Activated T-helper 2 cell treated with anti-CD3 and anti-CD28 coated beads, Interferon-gamma antibody, Interleukin-2, Interleukin-4, amounts not matched to agents 10 μg/mL and 5 μg/mL and 100 μg/mL, durations not matched to agents 14 hours and 24 hours and 36 hours (primary cell): ENCODE measurements at places on chromosomes 4 and X. TPM values are rescaled to one million over a fixed set of nuclear protein-coding genes. Genes with fewer than 3 reads are reported as not detected.

DNA sequence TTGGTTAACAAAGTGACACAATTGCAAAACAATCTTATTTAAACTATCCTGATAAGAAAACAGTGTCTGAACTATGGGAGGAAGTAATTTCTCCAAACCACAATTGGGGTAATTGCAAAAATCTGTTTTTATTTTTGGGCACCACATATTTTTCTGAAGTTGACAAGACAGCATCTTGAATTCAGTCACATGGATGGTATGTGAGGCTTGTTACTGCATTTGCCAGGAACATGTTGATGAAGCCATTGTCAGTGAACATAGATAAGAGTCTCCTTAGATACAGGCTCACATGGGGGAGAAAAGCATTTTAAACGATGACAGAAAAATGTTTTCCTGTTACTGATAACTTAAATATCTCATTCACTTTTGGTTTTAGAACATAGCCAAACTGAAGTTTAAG is 5.5 kb upstream of the USP53 start:
- H3K36me3 ChIP-seq = no peaks in the 10 kb centered on the region
- peaks cover 8% of the 10 kb centered on the region for H3K27me3 ChIP-seq
- no peak for DNase-seq
- peaks cover 26% of the 10 kb centered on the region for H3K4me1 ChIP-seq
- no peak overlapping the region for H3K4me3 ChIP-seq
- no peak overlapping the region for H3K27ac ChIP-seq

DNA sequence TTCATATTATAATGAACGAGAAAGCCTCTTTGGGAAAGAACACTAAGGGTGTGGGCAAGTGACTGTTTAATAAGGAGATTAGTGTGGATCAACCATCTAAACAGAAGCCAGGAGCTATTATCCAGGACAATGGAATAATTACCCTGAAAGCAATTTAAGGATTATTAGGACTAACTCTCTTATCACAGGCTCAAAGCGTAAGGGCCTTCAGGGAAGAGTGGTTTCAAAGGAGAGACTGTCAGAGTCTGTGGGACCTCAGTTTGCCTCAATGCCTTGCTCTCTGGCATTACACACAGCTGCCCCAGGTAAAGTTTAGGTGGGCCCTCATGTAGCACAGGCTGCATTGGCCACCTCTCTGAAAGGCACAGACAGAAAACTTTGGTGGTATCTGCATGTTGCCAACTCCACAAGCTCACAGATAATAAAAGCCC is 717.2 kb upstream of the ADGRL3 start:
- no peak overlapping the region for H3K27ac ChIP-seq
- no peaks in the 10 kb centered on the region for H3K36me3 ChIP-seq
- H3K27me3 ChIP-seq = no peaks in the 10 kb centered on the region
- DNase-seq = no peak
- no peaks in the 10 kb centered on the region for H3K4me1 ChIP-seq

GRCh38 chrX:9318213-9318612 is 146.6 kb upstream of the TBL1X start:
- no peak overlapping the region for H3K4me3 ChIP-seq
- H3K27me3 ChIP-seq = no peaks in the 10 kb centered on the region
- no peaks in the 10 kb centered on the region for H3K36me3 ChIP-seq
- DNase-seq = peak; percentile 24
- peaks cover 21% of the 10 kb centered on the region for H3K4me1 ChIP-seq
- H3K27ac ChIP-seq = no peak overlapping the region

DNA sequence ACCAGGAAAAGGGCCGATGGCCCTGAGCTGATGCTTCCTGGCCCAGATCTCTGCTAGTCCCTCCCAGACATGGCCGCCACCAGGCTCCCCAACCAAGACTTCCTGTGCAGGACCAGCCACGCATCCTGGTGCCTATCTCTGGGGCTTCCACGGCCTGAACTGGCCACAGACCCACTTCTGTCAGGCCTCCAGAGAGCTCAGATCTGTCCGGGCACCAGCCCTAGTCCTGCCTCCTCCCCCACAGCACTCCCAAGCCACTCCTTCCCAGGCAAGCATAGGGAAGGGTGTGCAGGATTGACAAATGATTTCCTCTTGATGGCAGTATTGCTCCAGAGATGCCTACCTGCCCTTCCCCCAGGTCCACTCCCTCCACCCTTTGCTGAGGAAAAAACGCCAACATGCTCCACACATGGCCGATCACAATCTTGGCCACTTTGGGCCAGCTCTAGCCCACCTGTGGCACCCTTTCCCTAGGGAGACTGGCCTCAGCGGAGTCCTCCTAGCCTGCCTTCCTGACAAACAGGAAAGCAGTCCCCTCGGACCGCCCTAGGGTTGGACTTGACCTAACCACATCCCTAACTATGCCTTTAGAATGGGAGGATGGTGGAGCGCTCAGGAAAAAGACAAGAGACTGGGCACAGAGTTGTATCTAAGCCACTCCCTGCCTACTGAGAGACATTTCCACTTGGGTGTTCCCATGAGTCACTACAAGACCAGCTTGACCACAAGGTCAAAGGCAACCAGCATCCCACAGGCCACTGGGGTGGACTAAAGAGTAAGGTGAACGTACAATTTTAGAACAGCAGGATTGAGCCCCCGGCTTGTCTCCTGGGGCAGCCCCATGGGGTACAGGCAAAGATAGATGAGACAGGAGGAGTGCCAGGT is 277.5 kb upstream of the AGTR2 start:
- H3K27ac ChIP-seq = no peak overlapping the region
- DNase-seq = no peak
- no peaks in the 10 kb centered on the region for H3K4me1 ChIP-seq
- H3K4me3 ChIP-seq = no peak overlapping the region
- no peaks in the 10 kb centered on the region for H3K36me3 ChIP-seq

DNA sequence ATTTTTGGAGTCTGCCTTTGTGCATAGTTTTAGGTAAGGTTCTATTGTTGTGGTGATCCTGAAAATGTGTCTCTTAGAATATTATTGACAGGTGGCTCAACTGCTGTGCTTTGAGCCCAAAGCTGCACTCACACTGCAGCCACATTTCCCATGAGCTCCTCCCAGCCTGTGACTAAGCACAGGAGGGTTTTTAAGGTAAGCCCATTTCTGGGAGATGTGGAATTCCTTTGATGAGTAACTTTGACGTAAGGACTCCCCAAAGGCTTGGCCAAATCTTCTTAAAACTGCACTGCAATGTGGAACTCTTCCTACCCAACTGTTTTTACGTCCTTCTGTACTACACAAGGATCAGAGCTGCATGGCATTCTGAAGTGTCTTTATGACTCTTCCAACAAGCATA is 20.0 kb upstream of the TMPRSS11A start:
- H3K36me3 ChIP-seq = no peaks in the 10 kb centered on the region
- no peak for DNase-seq
- no peaks in the 10 kb centered on the region for H3K4me1 ChIP-seq
- H3K27ac ChIP-seq = no peak overlapping the region
- no peak overlapping the region for H3K4me3 ChIP-seq
- peaks cover 5% of the 10 kb centered on the region for H3K27me3 ChIP-seq

DNA sequence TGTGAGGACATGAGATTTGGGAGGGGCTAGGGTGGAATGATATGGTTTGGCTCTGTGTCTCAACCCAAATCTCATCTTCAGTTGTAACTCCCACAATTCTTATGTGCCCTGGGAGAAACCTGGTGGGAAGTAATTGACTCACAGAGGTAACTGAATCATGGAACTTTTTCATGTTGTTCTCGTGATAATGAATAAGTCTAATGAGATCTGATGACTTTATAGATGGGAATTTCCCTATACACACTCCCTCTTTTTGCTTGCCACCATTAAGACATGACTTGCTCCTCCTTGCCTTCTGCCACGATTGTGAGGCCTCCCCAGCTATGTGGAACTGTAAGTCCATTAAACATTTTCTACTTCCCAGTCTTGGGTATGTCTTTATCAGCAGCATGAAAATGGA is 253.2 kb upstream of the GK2 start:
- DNase-seq = no peak
- no peaks in the 10 kb centered on the region for H3K36me3 ChIP-seq
- peaks cover 2% of the 10 kb centered on the region for H3K27me3 ChIP-seq
- H3K4me3 ChIP-seq = no peak overlapping the region

DNA sequence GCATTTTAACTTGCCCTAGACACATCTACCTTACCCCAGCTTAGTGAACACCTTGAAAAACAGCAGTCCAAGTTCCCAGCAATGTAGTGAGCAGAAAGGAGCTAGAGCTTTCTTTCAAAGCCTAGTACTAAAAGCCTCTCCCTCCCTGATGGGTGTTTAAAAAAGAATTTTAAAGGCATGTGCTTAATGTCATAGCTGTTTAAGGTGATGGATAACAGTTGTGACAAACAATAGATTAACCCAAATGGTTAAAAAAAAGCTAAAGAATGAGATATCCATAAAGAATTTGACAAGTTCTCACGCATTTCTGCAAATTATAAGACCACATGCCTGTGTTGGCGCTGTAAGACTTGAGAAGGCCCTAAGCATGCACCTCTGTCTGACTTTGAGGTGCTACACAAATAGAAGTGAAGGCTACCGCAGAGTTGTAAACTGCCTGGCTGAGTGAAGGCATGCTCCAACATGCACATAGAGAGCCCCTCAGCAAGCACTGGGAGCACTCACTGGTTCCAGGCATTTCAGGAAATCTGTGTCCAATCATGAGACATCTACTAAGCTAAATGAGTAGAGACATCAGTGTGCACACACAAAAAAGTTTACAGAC is 94.0 kb downstream of the PHF8 start:
- peaks cover 42% of the 10 kb centered on the region for H3K36me3 ChIP-seq
- H3K4me1 ChIP-seq = no peaks in the 10 kb centered on the region
- H3K4me3 ChIP-seq = no peak overlapping the region
- no peak for DNase-seq
- no peak overlapping the region for H3K27ac ChIP-seq

DNA sequence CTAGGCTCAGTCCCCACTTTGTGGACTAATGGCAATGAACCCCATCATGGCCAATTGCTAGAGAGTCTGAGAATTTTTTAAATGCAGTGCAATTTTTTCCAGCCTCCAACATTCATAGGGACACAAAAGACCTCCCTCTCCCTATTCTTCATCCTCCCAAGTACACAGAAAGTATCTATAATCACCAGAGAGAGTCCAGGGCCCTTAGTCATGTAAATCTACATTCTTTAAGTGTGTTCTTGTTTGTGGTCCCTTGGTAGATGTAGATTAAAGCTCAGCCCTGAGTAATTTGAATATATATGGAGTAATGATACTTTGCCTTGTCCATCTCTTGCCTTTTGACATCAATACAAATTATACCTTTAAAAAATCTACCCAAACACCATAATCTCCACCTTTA is 51.3 kb upstream of the ATXN3L start:
- H3K4me3 ChIP-seq = no peak overlapping the region
- H3K36me3 ChIP-seq = no peaks in the 10 kb centered on the region
- H3K4me1 ChIP-seq = peaks cover 14% of the 10 kb centered on the region
- H3K27me3 ChIP-seq = no peaks in the 10 kb centered on the region
- no peak for DNase-seq
- H3K27ac ChIP-seq = no peak overlapping the region

DNA sequence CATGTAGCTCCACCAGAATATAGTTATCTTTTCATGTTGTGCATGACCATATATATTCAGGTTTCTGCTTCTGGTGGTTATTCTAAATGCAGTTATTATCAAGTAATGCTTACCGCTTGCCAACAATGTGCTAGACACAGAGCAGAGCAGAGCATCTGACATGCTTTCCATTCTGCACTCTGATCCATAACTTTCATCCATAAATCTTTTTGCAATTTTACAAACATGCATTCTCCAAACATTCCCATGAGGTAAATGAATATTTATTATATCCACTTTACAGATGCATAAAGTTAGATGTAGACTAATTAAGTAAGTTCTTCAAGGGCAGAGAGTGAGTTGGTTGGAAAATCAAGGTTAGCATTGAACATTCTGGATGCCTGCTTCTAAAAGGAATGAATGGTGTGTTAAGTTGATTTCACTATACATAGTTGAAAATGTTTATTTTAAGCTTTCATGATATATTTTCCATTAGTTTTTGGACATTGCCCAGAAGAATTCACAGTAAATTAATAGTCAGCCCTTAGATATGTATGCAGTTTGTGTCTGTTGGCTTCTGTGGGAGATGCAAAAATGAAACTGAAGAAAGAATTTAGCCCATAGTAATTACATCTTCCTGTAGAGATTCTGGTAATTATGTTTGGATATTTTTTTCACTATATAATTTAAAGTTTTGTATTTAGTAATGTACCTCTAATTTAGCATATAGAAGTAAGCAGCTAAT is 867.8 kb downstream of the CCSER1 start:
- H3K27ac ChIP-seq = no peak overlapping the region
- H3K27me3 ChIP-seq = no peaks in the 10 kb centered on the region
- H3K36me3 ChIP-seq = no peaks in the 10 kb centered on the region
- H3K4me3 ChIP-seq = no peak overlapping the region

DNA sequence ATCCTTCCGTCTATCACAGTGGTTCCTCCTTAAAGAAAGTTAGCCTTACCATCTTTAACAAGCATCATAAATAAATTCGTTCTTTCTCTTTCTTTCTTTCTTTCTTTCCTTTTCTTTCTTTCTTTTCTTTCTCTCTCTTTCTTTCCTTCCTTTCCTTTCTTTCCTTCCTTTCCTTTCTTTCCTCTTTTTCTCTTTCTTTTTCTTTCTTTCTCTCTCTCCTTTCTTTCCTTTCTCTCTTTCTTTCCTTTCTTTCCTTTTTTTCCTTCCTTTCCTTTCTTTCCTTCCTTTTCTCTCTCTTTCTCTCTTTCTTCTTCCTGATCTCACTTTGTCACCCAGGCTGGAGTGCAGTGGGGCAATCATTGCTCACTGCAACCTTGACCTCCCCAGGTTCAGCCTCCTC is 60.4 kb downstream of the ENPP6 start:
- no peak overlapping the region for H3K27ac ChIP-seq
- no peak overlapping the region for H3K4me3 ChIP-seq
- H3K36me3 ChIP-seq = no peaks in the 10 kb centered on the region
- no peaks in the 10 kb centered on the region for H3K4me1 ChIP-seq
- peaks cover 38% of the 10 kb centered on the region for H3K27me3 ChIP-seq

DNA sequence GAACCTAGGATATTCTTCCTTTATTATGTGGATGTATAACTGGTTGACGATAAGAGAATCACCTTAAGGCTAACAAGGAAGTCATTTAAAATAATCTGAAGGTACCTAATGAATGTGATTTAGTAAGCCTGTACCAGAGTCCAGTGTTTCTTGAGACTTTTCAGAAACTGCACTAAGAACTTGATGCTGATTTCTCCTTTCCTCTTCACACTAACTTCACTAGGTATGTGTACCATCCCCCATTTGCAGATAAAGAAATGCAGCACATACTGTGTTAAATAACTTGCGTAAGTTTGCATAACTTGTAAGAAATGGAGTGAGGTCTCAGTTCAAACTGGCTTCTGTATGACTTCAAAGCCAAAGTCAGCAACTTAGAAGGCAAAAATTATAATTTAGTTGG is 63.3 kb downstream of the ELOVL6 start:
- no peak for DNase-seq
- no peak overlapping the region for H3K4me3 ChIP-seq
- peaks cover 18% of the 10 kb centered on the region for H3K4me1 ChIP-seq
- peaks cover 19% of the 10 kb centered on the region for H3K36me3 ChIP-seq
- no peaks in the 10 kb centered on the region for H3K27me3 ChIP-seq

- H3K36me3 ChIP-seq = no peaks in the 10 kb centered on the region
- no peak overlapping the region for H3K4me3 ChIP-seq
- H3K4me1 ChIP-seq = no peaks in the 10 kb centered on the region
- H3K27me3 ChIP-seq = peaks cover 5% of the 10 kb centered on the region
- no peak for DNase-seq
- H3K27ac ChIP-seq = no peak overlapping the region
These were observed 22.8 kb upstream of the PRKG2 start for GRCh38 chr4:81237791-81238190.

GRCh38 chr4:6618386-6619115 is 21.9 kb upstream of the MRFAP1 start:
- H3K4me1 ChIP-seq = no peaks in the 10 kb centered on the region
- H3K36me3 ChIP-seq = peaks cover 35% of the 10 kb centered on the region
- no peaks in the 10 kb centered on the region for H3K27me3 ChIP-seq
- H3K4me3 ChIP-seq = no peak overlapping the region
- no peak for DNase-seq
- H3K27ac ChIP-seq = no peak overlapping the region

IL21 gene
- 14.5 TPM in 2 replicates for total RNA-seq

NDNF gene
- total RNA-seq = 0.55 and 0.78 TPM in 2 replicates

HELT gene
- total RNA-seq = not detected in 2 replicates

SPANXC gene
- not detected in 2 replicates for total RNA-seq
